ENCODE measurements at places on chromosomes 3 and 15.

DNA sequence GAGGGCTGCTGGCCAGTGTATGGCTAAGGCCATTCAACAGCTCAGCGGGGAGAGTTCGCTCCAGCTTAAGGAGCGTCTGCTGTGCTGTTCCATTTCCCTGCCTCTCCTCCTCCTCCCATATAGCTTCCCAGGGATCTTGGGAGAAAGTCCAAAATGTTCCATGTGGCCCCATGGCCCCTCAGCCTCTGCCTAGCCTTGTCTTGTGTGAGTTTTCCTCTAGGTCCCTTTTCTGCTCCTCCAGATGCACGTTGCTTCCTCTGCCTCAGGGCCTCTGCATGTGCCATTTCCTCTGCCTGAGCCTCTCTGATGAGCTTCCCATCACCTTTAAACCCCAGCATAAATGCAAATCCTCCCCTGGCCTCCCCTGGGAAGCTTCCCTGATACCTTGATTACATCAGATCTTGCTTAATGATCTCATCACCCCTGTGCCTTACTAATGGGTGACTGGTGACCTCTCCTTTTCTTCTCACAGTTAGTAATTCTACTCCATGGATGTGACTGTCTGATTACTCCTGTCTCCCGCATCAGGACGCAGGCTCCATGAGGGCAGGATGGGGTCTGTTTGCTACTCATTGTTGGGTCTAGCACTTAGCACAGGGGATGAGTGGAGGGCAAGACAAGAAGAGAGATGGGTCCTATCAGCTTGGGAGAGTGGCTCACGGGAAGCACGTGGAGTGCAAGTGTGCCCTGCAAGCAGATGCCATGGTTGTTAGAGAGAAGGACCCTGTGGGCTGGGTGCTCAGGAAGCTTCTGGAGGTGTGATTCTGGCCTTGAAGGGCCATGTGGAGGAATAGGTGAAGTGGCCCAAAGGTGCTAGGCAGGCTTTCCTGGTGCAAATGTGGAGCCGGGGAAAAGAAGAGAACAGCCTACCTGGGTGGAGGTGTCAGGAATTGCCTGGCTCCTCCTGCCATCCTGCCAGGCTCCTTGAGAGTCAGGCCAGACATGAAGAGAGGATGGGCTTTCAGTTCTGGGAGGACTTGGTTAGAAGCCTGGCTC lies 23.8 kb downstream of the ITGA11 start:
- no peak for DNase-seq

DNA sequence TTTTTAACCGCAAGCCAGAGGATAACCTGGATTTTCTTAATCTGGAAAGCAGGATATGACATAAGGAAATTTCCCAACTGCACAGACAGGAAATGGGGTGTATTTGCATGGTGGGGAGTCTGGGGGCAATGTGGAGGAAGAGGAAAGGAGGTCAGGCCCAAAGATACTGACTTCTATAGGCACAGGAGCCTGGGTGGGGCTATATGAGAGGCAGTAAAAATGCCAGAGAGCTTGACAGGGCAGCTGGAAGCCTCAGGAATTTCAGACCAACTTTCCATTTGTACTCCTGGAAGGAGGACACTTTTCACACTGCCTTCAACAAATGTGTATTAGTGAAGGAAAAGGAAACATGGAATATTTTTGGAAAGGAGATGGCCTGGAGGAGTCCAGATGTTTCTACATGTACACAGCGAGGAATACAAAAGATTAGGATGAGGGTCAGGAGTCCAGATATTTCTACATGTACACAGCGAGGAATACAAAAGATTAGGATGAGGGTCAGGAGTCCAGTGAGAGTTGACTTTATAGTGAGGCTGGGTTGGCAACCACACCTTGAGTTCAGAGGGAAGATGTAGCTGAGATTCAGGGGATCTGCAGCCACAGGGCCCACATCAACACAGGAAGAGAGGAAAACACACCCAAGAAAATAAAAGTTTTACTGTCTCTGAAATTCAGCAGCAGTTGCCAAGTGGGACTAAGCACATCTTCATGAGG lies 111.9 kb upstream of the PTPRG start:
- no peak for DNase-seq

- no peak for DNase-seq
Measured at GRCh38 chr3:134476306-134476705, 9.5 kb downstream of the ANAPC13 start.

- DNase-seq: no peak
Measured at GRCh38 chr3:112253301-112253971, 40.6 kb downstream of the SLC9C1 start.

- DNase-seq: no peak
Measured at GRCh38 chr3:34323517-34323916, 525.1 kb downstream of the PDCD6IP start.

DNA sequence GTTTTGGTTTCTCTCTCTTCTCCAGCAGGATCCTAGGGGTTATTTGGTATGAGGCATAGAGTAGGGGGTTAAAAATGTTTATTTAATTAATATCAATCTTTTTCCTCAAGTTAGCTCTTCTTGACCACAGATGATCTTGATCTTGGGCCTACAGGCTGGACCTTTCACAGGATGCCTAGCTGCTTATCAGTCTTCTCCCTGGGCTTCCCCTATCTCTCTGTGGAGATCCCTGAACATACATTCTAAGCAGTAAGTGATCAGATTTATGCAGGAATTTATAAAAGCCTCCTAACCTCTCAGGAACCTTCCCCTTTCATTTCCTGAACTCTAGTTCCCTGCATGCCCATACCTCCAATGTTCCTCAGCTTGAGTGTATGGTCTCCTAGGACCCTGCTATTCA lies 428.3 kb downstream of the TBC1D5 start:
- DNase-seq: no peak

- DNase-seq: no peak
Measured at GRCh38 chr3:177440456-177441104, 243.3 kb upstream of the TBL1XR1 start.

- no peak for DNase-seq
Measured at GRCh38 chr3:14906355-14906971, 40.9 kb upstream of the NR2C2 start.

- DNase-seq: peak; percentile 38
Measured at GRCh38 chr15:73851689-73852088, 21.7 kb upstream of the TBC1D21 start.

DNA sequence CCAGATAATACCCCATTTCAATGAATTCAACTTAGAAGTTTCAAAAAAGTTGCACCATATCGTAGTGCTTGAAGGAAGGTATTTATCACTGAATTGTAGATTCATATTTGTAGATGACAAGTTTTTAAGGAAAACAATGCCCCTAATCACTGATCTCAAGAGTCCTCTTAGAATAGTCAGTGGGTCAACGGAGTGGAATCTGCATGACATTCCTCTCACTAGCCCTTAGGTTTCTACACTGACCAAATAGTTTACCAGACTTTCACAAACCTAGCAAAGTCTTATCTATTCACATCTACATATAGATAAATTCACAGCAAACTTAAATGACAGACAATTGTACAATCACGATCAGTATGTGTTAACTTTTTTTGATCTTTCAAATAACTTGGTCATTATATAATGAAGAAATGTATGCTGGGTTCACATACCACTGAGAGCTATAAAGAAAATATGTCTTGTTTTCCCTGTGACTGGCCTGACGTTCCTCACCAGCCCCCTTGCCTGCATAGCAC lies 35.7 kb upstream of the PHLDB2 start:
- DNase-seq: no peak

GRCh38 chr3:107870943-107871638 lies 219.7 kb downstream of the CD47 start:
- peak; percentile 22 for DNase-seq

GRCh38 chr15:69290346-69291164 lies 8.2 kb upstream of the PAQR5 start:
- no peak for DNase-seq

GRCh38 chr3:51715977-51716294 lies 9.1 kb downstream of the GRM2 start:
- no peak for DNase-seq

DNA sequence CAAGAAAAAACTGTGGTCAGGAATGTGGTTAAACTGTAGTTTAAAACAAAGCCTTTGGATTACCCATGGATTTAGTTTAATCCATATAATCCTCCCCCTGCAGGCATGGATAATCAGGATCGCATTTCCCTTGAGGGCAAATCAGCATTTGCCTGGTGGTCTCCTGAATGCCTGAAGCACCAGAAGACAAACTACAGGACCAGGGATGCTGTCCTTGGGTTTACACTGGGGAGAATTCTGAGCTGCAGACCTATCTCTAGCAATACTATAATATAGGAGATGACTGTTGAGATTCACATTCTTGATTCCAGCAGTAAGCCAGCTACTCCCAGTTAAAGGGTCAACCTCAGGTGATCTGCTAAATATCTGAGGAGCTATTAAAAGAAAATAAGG lies 10.6 kb downstream of the PIK3CB start:
- DNase-seq: no peak

DNA sequence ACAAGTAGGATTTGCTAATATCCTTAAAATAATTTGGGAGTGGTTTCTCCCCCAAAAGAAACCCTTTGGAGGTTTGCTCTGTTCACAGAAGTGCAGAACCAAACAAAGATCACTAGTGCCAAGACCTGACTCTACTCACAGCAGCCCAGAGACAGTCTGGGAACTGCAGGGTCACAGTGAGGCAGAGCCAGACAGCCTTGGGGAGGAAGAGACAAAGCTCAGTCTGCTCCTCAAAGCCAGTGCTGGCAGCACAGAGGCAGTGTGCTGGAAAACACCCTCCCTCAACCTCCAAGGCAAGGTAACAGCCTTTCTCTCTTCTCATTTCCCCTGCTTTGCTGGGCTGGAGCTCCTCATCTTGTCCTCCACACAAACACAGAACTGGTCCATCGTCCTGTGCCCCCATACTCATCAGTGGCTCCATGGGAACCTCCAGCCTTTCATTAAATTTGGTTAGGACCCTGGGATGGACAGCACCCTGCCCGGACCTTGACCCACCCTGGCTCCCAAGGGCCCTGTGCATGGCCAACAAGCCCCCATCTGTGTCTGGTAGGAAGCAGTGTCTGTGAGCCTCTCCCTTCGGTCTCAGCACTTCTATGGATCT lies 12.6 kb downstream of the RAB6B start:
- DNase-seq: no peak

DNA sequence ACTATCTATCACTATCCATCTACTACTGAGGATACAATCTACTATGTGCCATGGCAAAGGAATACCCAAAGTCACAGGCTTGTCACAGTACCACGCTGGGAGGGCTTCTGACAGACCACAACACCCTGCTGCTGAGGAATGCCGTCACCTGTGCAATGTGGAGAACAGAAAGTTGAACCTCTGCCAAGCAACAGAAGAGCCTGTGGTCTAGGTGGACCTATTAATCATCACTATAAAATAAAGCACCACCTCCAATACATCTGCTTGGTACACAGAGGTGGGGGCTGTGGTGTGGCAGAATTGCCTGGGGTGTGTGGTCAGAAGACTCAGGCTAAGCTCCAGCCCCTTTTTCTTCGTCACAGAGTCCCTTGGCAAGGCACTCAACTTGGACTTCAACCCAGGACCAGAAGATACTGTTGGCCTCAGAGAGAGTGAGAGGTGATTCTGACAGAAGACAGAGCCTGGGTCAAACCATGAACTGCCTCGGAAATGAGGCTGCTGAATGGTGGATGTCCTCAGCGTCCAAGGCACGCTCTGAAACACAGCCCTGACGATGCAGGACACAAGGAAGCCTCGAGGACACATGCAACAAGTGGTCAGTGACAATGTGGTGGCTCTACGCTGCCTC lies 189.4 kb upstream of the CHRNA7 start:
- DNase-seq: no peak

DNA sequence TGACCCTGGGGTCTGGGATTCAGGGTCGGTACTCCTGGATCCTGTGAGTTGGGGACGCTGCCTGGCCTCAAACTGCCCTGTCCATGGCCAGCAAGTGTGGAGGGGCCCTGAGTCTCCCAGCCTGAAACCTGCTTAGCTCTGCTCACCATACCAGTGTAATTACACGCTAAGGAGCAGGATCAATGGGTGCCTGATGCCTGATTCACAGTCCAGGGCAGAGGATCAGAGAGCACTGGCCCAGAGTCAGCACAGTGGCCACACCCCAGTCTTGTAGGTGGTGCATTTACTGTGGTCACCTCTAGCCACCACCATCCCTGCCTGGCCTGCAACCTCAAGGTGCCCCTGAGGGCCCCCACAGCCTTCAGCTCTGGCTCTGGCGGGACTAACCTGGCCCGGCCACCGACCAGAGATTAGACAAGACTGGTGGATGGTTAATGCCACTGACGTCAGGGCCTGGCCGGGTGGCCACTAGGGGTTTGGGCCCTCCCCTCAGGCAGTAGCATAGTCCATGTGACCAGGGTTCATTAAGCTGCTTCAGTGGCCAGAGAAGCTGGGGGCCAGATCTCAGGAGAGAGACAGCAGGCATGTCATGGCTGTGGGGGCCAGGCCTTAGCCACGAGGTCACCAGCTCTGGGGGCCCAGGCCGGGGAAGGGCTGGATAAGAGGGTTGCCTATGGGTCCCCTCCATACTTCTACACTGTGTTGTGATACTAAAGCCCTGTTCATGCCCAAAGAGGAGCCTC lies 3.3 kb upstream of the SLC38A3 start:
- DNase-seq: no peak

DNA sequence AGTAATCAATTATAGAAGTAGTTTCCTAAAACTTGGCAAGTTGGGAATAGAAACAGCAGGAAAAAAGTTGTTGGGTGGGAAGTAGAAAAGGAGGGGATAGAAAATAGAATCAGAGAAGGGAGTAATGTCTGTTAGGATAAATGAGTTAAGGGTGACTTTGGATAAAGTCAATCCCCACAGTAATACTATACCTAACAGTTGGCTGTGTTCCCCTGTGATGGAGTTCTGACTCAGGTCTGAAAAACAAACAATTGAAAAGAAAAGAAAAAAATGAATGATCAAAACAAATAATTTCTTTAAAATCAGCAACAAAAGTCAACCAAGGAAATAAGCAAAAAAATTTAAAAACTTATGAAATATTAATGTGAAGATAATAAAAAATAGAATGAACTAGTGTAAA lies 50.3 kb downstream of the EMC4 start:
- DNase-seq: no peak

- no peak for DNase-seq
Measured at GRCh38 chr3:10546181-10546624, 40.8 kb upstream of the ATP2B2 start.

GRCh38 chr3:12159227-12159601 lies 502 bp upstream of the TIMP4 start:
- no peak for DNase-seq

- no peak for DNase-seq
Measured at GRCh38 chr3:126546013-126546412, 12.7 kb downstream of the C3orf22 start.

GRCh38 chr3:23592961-23593931 lies 212.5 kb upstream of the UBE2E1 start:
- no peak for DNase-seq

All from activated T-cell treated with anti-CD3 and anti-CD28 coated beads, Interleukin-2, amount 50 U/mL, for 72 hours (primary cell).